Left lung (tissue), 14 donors: ENCODE measurements at places on chromosomes 5 and 9. TPM values are rescaled to one million over a fixed set of nuclear protein-coding genes. Genes with fewer than 3 reads are reported as not detected.

CMBL gene
- polyA plus RNA-seq, result 17.3 TPM

MARCOL gene
- polyA plus RNA-seq, result not detected

TEX48 gene
- polyA plus RNA-seq, result not detected

SLC34A1 gene
- 0.36 TPM for polyA plus RNA-seq

GPBP1 gene
- 158 TPM for polyA plus RNA-seq

SH2D3C gene
- 34.3 TPM for polyA plus RNA-seq

GRCh38 chr9:124214596-124215367, 43.0 kb upstream of the NEK6 start:
- no peak overlapping the region for H3K4me3 ChIP-seq
- peaks cover 8% of the 10 kb centered on the region for H3K4me1 ChIP-seq
- H3K27ac ChIP-seq, result peak overlapping the region; percentile 74
- H3K27me3 ChIP-seq, result no peaks in the 10 kb centered on the region

DNA sequence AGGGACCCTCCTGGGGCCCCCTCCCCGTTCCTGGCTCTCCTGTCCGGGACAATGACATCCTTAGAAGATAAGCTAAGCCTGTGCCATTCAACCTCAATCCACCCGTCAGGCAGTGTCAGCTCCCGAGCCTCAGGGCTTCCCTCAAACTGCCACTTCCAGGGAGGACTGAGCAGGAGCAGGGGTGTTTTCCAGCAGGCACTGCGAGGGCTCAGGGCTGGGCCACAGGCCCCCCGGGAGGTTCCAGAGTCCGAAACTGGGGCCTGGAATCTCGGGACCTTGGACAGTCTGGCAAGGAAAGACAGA, 26.2 kb downstream of the LHX3 start:
- H3K27me3 ChIP-seq, result peaks cover 58% of the 10 kb centered on the region
- H3K4me1 ChIP-seq, result no peaks in the 10 kb centered on the region
- DNase-seq, result no peak
- no peaks in the 10 kb centered on the region for H3K36me3 ChIP-seq
- no peak overlapping the region for H3K4me3 ChIP-seq
- no peak overlapping the region for H3K27ac ChIP-seq

- H3K4me1 ChIP-seq, result no peaks in the 10 kb centered on the region
- no peaks in the 10 kb centered on the region for H3K36me3 ChIP-seq
- H3K27ac ChIP-seq, result no peak overlapping the region
- H3K4me3 ChIP-seq, result no peak overlapping the region
- H3K27me3 ChIP-seq, result no peaks in the 10 kb centered on the region
Measured at GRCh38 chr9:13586587-13587374, 307.3 kb upstream of the MPDZ start.

- H3K4me1 ChIP-seq, result no peaks in the 10 kb centered on the region
- H3K36me3 ChIP-seq, result no peaks in the 10 kb centered on the region
- no peak for DNase-seq
- no peaks in the 10 kb centered on the region for H3K27me3 ChIP-seq
Measured at GRCh38 chr5:108541836-108542235, 159.9 kb upstream of the FBXL17 start.

DNA sequence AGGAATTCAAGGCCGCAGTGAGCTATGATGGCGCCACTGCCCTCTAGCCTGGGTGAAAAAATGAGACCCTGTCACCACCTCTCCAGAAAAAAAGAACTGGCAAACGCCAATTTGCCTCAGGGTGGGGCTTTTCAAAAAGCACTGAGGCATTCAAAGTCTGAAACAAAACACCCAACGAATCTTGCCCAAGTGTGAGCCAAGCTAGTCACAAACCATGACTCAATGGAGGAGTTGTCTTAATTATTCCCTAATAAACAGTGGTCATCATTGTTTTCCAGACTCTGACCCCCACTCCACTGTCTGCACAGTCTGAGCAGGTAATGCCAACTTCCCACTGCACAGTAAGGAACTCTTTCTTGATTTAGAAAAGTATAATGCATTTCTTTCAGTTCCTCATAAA, 16.8 kb downstream of the FRMD3 start:
- H3K4me3 ChIP-seq, result no peak overlapping the region
- H3K27me3 ChIP-seq, result no peaks in the 10 kb centered on the region
- DNase-seq, result no peak
- peak overlapping the region; percentile 49 for H3K27ac ChIP-seq
- peaks cover 12% of the 10 kb centered on the region for H3K4me1 ChIP-seq

- H3K27me3 ChIP-seq, result no peaks in the 10 kb centered on the region
- no peak overlapping the region for H3K4me3 ChIP-seq
- H3K4me1 ChIP-seq, result no peaks in the 10 kb centered on the region
- no peaks in the 10 kb centered on the region for H3K36me3 ChIP-seq
- no peak overlapping the region for H3K27ac ChIP-seq
Measured at GRCh38 chr5:107313921-107314320, 356.8 kb downstream of the EFNA5 start.

- no peak overlapping the region for H3K27ac ChIP-seq
- no peak overlapping the region for H3K4me3 ChIP-seq
- H3K4me1 ChIP-seq, result no peaks in the 10 kb centered on the region
- DNase-seq, result no peak
- no peaks in the 10 kb centered on the region for H3K27me3 ChIP-seq
Measured at GRCh38 chr5:176157656-176158055, 80.6 kb upstream of the SIMC1 start.

DNA sequence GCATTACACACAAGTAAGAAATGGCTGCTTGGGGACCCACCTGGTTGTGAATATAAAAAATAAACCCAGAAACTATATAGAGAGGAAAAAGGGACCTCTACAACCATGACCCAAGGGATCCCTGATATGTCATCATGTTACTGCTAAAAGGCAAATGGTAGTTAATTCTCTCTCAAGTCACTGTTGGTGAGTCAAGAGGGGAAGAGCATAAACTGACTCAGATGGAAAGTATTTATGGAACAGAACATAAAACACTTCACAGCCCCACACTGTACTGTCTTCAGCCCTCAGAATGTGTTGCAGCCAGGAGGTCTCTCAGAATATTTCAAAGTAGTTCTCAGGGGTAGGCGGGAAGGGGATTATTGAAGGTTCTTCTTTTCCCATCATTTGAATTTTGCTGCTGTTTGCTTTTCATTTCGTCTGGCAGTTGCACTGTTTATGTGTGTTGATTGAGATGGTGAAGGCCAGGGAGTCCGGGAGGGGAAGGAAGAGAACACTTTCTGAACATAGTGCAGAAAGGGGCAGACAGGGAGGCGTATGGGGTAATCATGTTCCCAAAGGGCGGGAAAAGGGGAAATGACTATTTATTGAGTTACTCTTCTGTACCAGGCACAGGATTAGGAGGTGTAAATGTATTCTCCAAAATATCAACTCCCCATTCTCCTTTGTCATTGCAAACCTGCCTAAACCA, 85.5 kb downstream of the TEK start:
- no peaks in the 10 kb centered on the region for H3K27me3 ChIP-seq
- H3K27ac ChIP-seq, result no peak overlapping the region
- H3K36me3 ChIP-seq, result no peaks in the 10 kb centered on the region
- DNase-seq, result no peak
- H3K4me1 ChIP-seq, result peaks cover 5% of the 10 kb centered on the region

GRCh38 chr5:56557198-56557597, 258.2 kb upstream of the MAP3K1 start:
- no peak overlapping the region for H3K4me3 ChIP-seq
- no peaks in the 10 kb centered on the region for H3K27me3 ChIP-seq
- no peaks in the 10 kb centered on the region for H3K36me3 ChIP-seq
- no peak for DNase-seq
- H3K4me1 ChIP-seq, result no peaks in the 10 kb centered on the region

GRCh38 chr5:111977436-111977829, 220.4 kb upstream of the NREP start:
- no peak for DNase-seq
- H3K27me3 ChIP-seq, result no peaks in the 10 kb centered on the region
- no peaks in the 10 kb centered on the region for H3K36me3 ChIP-seq
- H3K4me1 ChIP-seq, result no peaks in the 10 kb centered on the region

DNA sequence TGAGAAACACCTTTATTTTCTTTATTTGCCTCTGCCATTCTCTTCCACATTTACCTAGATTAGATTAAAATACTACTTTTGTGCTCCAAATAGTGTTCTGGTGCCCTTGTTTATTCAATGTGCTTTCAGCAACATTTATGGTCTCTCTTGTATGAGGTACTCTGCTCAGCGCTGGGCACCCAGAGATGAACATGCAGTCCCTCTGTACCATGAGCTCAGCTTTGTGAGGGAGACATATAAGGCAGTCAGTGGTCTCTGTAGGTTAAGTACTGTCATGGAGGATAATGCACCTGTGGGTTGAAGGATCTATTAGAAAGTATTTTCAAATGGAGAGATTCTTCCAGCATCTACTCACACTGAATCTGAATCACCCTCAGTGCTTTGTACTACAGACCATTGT, 176.5 kb downstream of the TAF11L14 start:
- no peak for DNase-seq
- no peak overlapping the region for H3K27ac ChIP-seq
- no peaks in the 10 kb centered on the region for H3K4me1 ChIP-seq
- no peaks in the 10 kb centered on the region for H3K27me3 ChIP-seq
- H3K36me3 ChIP-seq, result no peaks in the 10 kb centered on the region
- H3K4me3 ChIP-seq, result no peak overlapping the region

- H3K36me3 ChIP-seq, result no peaks in the 10 kb centered on the region
- no peaks in the 10 kb centered on the region for H3K4me1 ChIP-seq
- peak overlapping the region; percentile 74 for H3K4me3 ChIP-seq
- DNase-seq, result no peak
- no peaks in the 10 kb centered on the region for H3K27me3 ChIP-seq
Measured at GRCh38 chr5:103120607-103121200, 603 bp downstream of the PPIP5K2 start.

- no peaks in the 10 kb centered on the region for H3K36me3 ChIP-seq
- peaks cover 80% of the 10 kb centered on the region for H3K4me1 ChIP-seq
- H3K27me3 ChIP-seq, result no peaks in the 10 kb centered on the region
- peak overlapping the region; percentile 74 for H3K27ac ChIP-seq
Measured at GRCh38 chr5:119343052-119343451, 12.8 kb upstream of the TNFAIP8 start.

DNA sequence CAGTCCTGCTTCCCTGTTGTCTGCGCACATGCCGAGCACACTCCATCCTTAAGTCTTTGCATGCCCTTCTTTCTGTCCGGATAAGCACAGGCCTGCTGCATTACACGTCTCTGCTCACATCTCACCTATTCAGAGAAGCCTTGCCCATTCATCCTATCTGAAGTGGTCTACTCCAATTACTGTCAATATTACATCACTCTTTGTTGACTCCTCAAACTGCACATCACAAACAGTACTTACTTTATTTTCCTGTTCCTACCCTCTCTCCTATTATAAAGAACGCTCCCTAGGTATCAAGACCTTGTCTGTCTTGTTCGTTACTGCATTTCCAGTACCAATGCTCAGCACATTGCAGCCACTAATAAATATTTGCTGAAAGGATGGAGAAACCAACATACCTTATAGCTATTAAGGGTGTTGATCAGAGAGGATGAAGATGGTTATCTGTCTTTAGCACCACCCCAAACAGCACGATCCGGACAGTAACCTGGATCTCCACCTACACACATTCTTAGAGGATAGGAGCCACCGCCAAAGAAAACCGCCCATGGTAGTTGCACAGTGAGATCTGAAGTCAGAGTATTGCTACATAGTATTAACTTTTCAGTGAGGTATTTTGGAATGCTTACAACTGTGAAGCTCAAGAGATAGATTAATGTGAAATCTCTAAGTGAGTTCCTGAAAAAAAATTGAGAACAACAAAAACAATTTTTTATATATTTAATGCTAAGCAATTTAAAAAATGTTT, 1.6 kb upstream of the PRRC1 start:
- H3K27me3 ChIP-seq, result no peaks in the 10 kb centered on the region
- H3K36me3 ChIP-seq, result no peaks in the 10 kb centered on the region
- no peak overlapping the region for H3K4me3 ChIP-seq
- DNase-seq, result no peak
- H3K27ac ChIP-seq, result no peak overlapping the region

- H3K27ac ChIP-seq, result no peak overlapping the region
- H3K36me3 ChIP-seq, result no peaks in the 10 kb centered on the region
- no peaks in the 10 kb centered on the region for H3K4me1 ChIP-seq
- no peaks in the 10 kb centered on the region for H3K27me3 ChIP-seq
Measured at GRCh38 chr9:125400725-125401716, 139.4 kb downstream of the GAPVD1 start.

- no peak overlapping the region for H3K4me3 ChIP-seq
- H3K36me3 ChIP-seq, result no peaks in the 10 kb centered on the region
- no peak overlapping the region for H3K27ac ChIP-seq
Measured at GRCh38 chr9:9631284-9631683, 981.5 kb downstream of the PTPRD start.
